ENCODE measurements at places on chromosomes 13 and 19.

GRCh38 chr13:109728791-109729731 lies 57.3 kb downstream of the IRS2 start:
- DNase-seq = no peak

DNA sequence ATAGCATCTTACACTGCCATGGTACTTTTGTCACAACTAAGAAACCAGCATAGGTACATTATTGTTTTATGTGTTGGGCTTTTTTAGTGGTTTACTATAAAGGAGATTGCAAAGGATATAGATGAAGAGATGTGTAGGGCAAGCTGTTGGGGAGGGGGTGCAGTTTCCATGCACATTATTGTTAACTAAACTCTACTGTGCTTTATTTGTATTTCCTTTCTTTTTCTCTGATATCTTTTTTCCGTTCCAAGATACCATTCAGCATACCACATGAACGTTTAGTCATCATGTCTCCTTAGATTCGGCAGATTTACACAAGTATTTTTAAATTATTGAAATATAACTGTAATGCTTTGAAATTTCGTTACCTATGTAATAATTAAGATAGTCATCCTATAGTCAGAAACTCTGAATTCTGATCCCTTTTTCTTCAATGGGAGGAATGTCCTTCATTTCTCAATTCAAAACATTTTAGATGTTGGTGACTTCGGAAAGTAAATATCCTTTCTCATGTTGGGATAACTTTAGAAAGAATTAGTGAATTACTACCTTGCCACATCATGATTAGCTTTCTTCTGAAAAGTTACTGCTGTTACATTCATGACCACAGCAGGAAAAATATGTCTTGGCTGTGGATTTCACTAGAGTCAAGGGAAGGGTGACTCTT lies 82.8 kb downstream of the FRY start:
- DNase-seq = no peak

- no peak for DNase-seq
Observed at GRCh38 chr13:73623281-73623680, 510.9 kb downstream of the KLF12 start.

- DNase-seq = no peak
Observed at GRCh38 chr13:33169273-33169980, 116.1 kb downstream of the STARD13 start.

DNA sequence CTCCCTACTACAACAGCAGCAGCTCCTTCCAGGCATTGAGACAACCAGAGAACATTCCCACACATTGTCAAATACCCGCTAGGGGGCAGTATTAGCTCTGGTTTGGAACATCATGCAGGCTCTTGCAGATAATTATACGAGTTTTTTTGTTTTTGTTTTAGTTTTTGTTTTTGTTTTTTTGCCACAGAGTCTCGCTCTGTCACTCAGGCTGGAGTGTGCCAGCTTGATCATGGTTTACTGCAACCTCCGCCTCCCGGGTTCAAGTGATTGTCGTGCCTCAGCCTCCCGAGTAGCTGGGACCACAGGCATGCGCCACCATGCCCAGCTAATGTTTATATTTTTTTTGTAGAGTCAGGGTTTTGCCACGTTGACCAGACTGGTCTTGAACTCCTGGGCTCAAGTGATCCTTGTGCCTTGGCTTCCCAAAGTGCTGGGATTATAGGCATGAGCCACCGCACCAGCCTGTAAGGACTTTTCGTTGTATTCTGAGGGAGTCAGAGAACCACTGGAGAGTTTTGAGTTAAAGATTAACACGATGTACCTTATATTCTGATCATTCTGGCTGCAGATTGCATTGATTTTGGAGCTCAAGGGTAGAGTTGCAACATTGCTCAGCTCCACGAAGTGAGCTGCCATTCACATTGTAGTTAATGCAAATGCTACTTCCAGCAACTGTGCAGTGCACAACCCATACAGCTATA lies 41.7 kb upstream of the CEACAM20 start:
- DNase-seq = peak; percentile 44

DNA sequence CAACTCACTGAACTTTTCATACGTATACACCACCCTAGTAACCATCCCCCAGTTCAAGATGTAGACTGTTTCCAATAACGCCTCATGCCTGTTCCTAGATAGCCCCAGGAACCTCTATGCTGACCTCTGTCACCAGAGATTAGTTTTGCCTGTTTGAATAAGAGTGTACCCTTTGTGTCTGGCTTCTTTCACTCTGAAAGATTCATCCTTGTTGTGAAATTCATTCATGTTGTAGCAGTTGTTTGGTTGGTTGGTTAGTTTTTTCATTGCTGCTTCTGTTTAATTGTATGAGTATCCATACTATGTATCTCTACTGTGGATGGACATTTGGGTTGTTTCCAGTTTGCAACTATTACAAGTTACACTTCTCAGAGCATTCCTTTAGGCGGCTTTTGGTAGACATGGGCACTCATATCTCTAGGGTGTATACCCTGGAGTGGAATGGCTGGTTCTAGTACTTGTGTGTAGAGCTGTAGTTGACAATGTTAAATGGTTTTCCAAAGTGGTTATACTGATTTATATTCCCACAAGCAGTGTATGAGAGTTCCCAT lies 1.6 kb downstream of the RNASEH2B start:
- no peak for DNase-seq

GRCh38 chr19:38657633-38658222 lies 10.3 kb downstream of the ACTN4 start:
- DNase-seq = no peak

- DNase-seq = no peak
Observed at GRCh38 chr13:96700657-96701056, 293.6 kb downstream of the OXGR1 start.

DNA sequence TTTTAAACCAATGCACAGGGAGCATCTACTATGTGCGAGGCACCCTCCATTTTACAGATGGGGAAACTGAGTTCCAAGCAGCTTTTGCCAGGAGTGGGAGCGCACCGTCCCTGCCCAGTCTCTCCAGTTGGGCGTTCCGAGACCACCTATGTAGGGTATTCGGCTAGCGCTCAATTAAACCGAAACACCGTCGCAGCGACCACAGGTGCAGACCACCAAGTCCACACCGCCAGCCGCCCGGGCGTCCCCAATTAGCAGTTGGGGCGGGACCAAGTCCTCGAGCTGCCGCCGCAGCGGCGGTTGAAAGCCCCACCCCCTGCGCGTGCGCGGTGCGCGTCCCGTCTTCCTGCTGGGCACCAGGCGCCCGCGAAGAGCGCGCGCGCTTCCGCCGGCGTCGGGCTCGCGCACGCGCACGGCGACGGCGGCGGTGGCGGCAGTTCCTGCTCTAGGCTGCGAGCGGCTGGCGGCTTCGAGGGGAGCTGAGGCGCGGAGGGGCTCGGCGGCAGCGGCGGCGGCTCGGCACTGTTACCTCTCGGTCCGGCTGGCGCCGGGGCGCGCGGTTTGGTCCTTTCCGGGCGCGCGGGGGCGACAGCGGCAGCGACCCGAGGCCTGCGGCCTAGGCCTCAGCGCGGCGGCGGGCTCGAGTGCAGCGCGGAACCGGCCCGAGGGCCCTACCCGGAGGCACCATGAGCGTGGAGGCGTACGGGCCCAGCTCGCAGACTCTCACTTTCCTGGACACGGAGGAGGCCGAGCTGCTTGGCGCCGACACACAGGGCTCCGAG lies at the start of gene UPF1:
TSS of gene UPF1 (plus strand) at position 436 of the 782 bp plus-strand sequence. CDS start at position 687, 251 bp downstream.
- peak; percentile 55 for DNase-seq

- DNase-seq = no peak
Observed at GRCh38 chr19:14545716-14546082, 16.3 kb downstream of the TECR start.

DNA sequence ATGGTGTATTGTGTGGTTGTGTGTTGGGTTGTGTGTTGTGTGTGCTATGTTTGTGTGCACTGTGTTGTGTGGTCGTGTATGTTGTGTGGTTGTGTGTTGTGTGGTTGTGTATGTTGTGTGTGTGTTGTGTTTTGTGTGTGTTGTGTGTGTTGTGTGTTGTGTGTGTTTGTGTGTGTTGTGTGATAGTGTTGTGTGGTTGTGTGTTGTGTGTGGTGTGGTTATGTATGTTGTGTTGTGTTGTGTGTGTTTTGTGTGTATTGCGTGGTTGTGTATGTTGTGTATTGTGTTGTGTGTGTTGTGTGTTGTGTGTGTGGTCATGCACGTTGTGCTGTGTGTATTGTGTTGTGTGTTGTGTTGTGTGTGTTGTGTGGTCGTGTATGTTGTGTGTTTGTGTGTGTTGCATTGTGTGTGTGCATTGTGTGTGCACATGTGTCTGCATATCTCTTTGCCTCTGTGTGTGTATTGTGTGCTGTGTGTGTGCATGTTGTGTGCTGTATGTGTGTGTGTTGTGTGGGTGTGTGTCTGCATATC lies 2.9 kb downstream of the C3 start:
- DNase-seq = no peak

GRCh38 chr19:27794494-27795042 lies 1418.4 kb downstream of the UQCRFS1 start:
- DNase-seq = no peak

DNA sequence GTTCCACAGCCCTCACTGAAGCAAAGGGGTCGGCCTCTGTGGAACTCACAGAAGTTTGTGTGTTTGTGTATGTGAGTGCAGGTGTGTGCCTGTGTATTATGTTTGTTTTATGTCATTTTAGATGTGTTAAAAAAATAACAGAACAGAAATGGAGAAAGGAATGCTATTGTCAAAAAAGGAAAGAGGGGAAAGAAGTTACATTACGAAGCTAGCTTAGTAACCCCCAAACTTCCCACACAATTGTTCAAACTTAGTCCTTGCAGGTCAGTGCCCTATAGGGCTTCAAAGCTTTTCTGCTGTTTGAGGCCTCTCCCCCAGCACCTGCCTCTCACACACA lies 1505.6 kb upstream of the SLC10A2 start:
- DNase-seq = no peak

DNA sequence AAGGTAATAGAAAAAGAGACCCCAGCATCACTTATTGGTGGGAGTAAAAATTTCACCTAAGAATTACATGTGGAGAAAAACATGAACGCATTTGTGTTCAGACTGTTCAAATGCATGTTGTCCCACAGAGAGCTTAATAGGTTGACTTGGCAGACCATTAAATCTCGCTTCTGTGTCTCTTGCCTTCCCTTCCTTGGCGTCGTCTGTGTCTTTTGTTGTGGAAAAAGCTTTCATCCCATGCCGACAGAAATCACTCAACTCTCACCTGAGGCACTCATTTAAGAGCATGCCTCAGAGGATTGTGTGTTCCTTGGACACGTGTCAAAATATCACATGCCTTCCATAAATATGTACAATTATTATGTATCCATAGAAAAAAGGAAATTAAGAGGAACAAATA lies 24.4 kb upstream of the CACNA1A start:
- no peak for DNase-seq

DNA sequence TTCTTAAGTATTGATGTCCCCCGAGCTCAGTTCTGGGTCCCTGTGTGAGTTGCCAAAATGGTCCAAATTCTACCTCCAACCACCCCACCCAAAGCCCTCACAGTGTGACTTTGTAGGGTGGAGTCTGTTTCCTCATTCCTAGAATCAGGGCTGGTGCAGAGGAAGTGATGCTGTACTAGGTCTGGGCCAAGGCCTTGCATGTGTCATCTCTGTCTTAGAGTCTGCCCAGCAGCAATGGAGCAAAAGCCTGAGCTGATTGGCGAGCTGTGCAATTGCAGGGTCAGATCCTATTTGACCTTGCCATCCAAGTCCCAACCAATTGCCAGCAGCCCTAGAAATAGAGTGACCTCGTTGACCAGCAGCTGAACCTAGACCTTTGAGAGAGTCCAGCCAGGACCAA lies 97.0 kb upstream of the ANKRD10 start:
- DNase-seq = no peak

DNA sequence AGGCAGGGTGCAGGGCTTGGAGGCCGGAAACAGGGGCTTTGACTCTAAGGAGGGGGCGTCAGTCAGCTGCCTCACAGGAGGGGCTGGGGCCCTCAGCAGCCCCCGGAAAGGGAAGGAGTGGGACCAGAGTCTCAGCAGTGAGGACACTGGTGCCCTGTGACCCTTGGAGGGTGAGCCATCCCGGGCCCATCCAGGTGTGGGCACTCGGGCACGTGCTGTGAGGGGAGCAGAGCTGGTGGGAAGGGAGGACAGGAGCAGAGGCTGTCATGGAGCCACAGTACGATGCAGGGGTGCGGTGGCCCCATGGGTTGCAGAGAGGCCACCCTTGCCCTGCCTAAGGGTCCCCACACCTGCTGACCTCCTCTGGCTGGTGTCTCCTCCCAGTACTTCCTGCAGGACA lies 19.1 kb upstream of the ZNF544 start:
- DNase-seq = no peak

GRCh38 chr19:48192750-48193149 lies 22.3 kb downstream of the ZSWIM9 start:
- DNase-seq = no peak

GRCh38 chr13:40193286-40194223 lies 472.9 kb downstream of the FOXO1 start:
- DNase-seq = no peak

GRCh38 chr13:97478247-97478646 lies 44.3 kb downstream of the RAP2A start:
- DNase-seq = no peak

DNA sequence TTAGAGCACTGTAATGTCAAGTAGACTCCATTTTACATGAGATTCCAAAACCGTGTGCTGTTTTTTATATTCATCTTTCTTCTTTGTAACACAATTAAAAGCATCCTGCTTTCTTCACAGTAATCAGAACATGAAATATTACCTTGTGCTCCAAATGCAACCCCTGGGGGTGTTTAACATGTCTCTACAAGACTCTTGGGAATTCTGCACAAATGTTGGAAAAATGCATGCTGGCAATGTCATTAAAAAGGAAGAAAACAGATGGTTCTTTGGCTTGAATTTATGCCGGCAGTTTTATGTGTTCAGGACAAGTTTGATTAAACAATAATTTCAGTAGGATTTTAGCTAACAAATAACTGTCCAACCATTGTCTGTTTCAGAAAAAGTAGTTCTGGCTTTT lies 159.1 kb downstream of the LIG4 start:
- DNase-seq = no peak

GRCh38 chr19:38229585-38230073 lies 5.6 kb upstream of the DPF1 start:
- DNase-seq = no peak

GRCh38 chr19:3335431-3336350 lies 30.7 kb upstream of the NFIC start:
- DNase-seq = no peak

All from omental fat pad (tissue), 4 donors.